Panc1 (cell line): ENCODE measurements at places on chromosomes 13 and 19.

- no peak for DNase-seq
Observed at GRCh38 chr13:40189426-40189825, 477.0 kb downstream of the FOXO1 start.

GRCh38 chr19:2270423-2271233 is 11.3 kb downstream of the PEAK3 start:
- no peak for DNase-seq

- DNase-seq, result no peak
Observed at GRCh38 chr19:8231073-8231604, 22.0 kb downstream of the CERS4 start.

DNA sequence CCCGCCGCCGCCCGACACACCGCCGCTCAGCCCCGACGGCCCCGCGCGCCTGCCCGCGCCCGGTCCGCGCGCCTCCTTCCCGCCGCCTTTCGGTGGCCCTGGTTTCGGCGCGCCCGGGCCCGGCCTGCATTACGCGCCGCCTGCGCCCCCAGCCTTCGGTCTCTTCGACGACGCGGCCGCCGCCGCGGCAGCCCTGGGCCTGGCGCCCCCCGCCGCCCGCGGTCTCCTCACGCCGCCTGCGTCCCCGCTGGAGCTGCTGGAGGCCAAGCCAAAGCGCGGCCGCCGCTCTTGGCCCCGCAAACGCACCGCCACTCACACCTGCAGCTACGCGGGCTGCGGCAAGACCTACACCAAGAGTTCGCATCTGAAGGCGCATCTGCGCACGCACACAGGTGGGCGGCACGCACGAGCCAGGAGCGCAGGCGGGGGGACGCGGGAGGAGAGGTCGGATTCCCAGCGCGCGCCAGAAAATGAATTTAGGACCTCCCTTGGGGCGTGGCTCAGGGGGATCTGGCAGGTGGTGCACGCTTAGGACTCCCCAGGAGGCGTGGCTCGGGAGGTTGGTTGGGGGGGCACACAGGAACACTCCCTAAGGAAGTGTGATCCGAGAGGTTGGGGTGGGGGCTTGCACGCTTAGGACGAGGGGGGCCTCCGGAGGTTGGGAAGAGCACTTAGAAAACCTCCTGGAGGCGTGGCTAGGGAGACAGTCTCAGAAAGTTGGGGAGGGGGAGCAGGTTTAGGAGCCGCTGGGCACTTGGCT is 1.2 kb downstream of the KLF2 start:
- no peak for DNase-seq

DNA sequence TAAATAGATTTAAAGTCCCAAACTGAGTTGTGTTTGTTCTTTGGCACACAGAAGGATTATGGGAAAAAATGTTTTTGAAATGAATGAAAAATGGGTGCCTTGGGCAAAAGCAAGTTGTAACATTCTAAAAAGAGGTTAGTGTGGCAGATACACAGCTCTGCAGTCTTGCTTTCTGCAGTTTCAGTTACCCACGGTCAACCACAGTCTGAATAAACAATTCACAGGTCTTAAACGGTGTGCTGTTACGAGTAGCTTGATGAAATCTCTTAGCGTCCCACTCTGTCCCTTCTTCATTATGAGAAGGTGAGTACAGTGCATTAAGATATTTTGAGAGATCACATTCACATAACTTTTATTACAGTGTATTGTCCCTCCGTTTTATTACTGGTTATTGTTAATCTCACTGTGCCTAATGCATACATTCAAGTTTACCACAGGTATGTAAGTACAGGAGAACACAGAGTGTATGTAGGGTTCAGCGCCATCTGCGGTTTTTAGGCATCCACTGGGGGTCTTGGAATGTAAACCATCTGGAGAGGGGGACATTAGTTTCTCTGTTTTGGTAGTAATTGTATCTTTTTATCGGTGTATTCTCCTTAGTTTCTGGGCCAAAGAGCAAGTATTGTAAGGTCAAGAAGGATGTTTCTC is 8.1 kb downstream of the FARP1 start:
- DNase-seq, result no peak

GRCh38 chr19:1211494-1212234 is 6.1 kb downstream of the STK11 start:
- DNase-seq, result no peak

GRCh38 chr13:72109863-72110262 is 242.9 kb upstream of the DACH1 start:
- no peak for DNase-seq

DNA sequence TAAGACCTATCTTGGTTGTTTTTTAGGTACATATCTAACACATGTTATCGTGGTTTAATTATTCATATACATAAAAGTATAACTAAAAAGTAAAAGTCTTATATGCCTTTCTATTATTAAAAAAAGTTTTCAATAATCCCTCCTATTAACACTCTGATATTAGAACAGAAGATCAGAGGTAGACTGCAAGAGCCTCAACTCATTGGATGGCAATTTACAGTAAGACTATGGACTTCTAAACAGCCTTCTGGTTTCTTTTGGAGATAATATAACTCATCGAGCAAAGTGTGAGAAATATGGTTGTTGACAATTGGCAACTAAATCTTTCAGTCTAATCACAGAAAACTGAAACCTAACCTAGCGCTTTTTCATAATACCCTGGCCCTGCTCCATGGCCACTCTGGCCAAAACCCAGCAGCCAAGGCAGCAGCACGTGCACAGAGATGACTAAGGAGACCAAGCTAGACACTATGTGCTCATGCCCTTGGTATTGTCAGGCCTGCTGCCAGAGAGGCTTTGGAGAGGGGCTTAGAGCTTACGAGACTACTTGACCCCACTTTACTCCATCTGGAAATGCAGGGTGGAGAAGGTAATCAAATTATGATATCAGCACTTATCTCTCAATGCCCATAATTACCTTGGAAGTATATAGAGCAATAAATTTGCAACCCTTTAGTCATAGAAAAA is 40.6 kb upstream of the EEF1AKMT1 start:
- DNase-seq, result no peak

- DNase-seq, result no peak
Observed at GRCh38 chr13:98511435-98511834, 65.5 kb downstream of the STK24 start.

DNA sequence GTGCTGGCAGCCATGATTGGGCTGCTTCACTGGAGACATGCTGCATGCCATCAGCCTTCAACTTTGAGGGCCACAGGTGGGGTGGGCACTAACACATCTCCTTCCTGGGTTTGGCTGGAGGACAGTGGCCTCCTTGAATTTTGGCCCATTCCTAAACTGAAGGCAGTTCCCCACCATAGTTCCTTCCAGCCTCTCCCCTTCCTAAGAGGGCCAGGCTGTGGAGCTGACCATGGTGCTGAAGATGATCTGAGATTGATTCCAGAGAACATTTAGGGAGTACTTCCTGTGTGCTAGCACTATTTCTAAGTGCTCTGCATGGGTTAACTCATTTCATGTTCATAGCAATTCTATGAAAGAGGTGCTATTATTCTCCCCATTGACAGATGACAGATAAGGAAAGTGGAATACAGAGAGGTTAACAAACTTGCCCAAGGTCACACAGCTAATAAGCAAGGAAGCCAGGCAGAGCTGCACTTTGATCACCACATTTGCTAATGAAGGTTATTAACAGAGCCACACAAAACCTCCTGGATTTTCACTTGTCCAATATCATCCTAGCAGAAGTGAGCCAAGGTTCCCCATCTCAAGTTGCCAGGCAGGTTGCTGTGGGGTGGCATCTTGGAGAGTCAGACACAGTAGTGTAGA is 175.3 kb downstream of the ZIC5 start:
- no peak for DNase-seq

- DNase-seq, result no peak
Observed at GRCh38 chr19:28990522-28990921, 222.4 kb downstream of the UQCRFS1 start.
